ENCODE measurements at places on chromosomes 16 and 17.

DNA sequence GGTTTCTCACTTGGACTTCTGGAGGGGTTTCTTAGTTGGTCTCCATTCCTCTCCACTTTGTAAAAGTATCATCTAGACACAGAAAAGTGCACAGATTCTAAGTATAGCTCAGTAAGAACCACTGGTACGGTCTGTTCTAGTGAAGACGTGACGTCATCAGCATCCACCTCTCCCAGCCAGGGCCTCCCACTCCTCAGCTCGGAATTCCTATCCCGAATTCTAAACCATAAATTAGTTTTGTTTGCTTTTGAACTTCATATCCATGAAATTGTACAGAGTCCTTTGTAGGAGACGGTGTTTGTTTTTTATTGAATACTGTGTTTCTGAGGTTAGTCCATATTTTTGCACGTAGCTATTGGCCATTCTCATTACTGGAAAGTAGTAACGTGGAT is 25.5 kb downstream of the FOXK2 start:
- no peak for DNase-seq

GRCh38 chr17:65370669-65371131 is 190.7 kb downstream of the AXIN2 start:
- no peak for DNase-seq

- DNase-seq, result peak; percentile 12
These were observed 23.5 kb downstream of the NUP93 start for GRCh38 chr16:56753410-56753809.

- no peak for DNase-seq
These were observed 282.4 kb downstream of the ABCC12 start for GRCh38 chr16:47873434-47873833.

GRCh38 chr16:8763083-8763482 is 34.4 kb downstream of the TMEM186 start:
- DNase-seq, result no peak

DNA sequence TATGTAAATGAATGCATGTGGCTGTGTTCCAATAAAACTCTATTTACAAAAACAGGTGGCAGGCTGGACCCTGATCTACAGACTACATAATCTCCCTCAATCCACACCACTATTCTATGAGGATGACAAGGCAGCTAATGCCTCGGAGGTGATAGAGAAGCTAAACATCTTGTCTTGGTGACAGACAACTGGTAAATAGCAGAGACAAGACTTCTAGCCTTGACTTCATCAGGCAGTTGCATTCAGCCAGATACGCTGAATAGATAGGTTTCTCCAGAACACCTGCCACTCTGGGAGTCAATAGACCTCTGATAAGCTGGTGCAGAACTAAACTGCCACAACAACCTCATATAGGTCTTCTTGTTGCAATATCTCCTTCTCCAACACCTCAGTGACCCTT is 3.3 kb downstream of the ATPAF2 start:
- no peak for DNase-seq

GRCh38 chr17:51046046-51046445 is 74.6 kb downstream of the SPAG9 start:
- no peak for DNase-seq

GRCh38 chr17:36183001-36183971 is 6.8 kb upstream of the TBC1D3B start:
- no peak for DNase-seq

DNA sequence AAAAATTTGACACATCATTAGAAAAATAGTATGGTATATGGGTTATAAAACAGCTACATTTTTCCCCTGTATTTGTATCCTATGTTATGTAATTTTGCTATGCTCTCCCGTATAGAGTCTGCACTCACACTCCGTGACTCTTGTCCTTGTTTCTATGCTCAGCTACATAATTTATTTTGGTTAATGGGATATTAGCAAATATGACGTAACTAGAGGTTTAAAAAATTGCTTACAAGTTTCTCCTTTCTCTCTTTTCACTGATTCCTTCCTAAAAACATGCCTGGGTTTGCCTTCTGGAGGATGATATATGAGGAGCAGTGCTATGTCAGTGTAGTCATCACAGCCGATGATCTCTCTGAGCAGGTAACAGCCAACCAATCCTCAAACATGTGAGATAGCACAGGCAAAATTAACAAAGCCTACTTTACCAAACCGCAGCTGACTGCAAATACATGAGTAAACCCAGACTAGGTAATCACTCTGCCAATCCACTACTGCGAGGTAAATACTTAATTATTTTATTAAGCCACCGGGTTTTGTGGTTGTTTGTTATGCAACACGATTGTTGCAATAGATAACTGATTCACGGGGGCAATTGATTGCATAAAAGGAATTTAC is 126.9 kb downstream of the KIF2B start:
- no peak for DNase-seq

DNA sequence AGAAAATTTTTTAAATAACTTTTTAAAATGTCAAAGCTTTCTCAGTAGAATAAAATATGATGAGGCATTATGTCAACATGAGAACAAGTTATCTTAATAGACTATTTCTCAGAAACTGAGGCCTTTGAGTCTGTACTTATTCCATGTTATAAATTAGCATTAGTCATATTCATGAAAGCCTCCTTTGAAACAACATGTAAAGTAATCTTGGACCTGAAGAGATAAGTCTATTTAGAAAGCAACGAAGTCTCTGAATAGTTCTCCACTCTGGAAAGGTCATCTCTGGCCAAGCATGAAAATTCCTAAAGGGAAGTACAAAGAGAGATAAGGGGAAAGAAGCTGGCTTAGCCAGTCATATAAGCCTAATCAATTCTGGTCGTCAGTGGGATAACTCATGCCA is 150.8 kb downstream of the CYB561 start:
- DNase-seq, result no peak

GRCh38 chr16:66616592-66616991 is 12.1 kb downstream of the CMTM3 start:
- DNase-seq, result no peak

DNA sequence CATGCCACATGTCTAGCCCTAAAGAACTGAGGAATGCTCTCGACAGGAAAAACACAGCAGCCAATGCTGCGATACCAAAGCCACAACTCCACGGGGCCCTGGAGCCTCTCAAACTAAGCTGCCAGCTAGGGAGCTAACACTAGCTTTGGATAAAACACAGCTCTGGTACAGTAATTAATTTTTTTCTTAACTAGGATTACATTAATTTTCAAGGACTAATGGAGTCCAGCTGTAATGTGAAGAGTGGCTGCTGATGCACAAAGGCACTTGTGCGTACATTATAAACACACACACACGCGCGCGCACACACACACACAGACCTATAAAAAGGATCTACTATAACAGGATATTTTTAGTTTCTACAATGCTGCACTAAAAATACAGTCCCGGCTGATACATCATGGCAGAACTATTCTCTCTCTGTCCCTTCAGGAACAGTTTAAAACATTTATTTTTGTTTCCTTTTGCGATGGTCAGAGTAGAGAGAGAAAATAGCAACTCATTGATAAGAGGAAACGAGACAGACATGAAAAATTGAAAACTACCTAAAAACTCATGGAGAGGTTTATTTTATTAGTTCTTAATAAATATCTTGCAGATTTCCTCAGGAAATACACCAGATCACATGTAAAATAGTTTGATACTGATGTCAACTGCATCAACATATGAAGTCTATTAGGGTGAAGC is 88.5 kb downstream of the SMG6 start:
- DNase-seq, result no peak

- DNase-seq, result no peak
These were observed 19.9 kb downstream of the PGS1 start for GRCh38 chr17:78398390-78398789.

- DNase-seq, result no peak
These were observed 6.7 kb upstream of the HIGD1B start for GRCh38 chr17:44840936-44841335.

GRCh38 chr16:83653785-83654184 is 154.0 kb upstream of the HSBP1 start:
- peak; percentile 62 for DNase-seq

DNA sequence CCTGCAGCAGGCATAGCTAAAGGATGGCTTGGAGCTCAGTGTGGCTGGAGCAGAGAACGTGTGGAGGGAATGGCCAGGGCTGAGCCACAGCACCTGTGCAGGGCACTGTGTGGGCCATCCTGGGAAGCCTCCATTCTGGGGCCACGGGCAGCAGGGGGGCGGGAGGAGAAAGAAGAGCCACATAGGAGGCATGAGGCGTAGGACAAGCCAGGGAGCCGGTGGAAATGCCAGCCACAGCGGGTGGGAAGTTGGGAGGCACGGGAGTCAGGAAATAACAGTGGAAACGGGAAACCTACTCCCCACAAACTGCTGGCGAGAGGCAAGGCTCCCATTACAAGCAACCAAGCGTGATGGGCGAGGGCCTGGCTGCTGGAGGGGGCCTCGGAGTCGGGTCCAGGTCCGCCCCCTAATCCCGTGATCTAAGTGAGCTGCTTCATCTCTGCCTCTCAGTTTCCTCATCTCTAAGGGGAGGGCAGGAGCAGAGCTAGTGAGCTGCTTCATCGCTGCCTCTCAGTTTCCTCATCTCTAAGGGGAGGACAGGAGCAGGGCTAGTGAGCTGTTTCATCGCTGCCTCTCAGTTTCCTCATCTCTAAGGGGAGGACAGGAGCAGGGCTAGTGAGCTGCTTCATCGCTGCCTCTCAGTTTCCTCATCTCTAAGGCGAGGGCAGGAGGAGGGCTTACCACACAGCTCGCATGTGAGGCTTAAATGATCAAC is 104.9 kb downstream of the ADCY9 start:
- no peak for DNase-seq

DNA sequence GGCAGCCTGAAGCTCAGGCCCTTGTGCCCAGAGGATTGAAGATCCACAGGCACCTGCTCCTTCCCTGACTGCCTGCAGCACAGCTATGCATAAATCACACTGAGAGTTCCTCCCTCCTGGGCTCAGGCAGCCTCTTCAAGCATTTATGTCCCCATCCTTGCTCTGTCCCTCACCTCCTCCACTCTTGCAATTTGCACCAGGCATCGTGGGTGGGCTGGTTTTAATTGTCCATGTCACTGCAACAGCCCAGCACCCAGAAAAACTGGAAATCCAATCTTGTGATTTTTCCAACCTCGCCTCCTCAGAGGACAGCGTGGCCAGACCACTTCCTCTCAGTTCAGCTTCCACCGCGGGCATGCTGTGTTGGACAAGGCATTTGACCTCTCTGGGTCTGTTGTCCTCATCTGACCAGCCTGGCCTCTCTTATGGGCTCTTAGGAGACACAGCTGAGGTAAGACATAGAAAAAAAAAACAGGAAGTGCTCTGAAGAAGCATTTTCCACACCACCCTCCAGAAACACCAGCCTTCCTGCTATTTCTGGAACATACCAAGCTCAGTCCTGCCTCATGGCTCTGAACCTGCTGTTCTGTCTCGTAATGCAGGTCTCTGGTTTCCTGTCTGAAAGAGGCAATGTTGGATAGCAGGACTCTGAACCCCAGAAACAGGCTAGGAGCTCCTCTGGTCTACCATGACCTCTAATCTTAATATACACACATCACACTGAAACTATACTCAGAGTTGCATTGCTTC is 8.3 kb downstream of the TMEM114 start:
- no peak for DNase-seq

DNA sequence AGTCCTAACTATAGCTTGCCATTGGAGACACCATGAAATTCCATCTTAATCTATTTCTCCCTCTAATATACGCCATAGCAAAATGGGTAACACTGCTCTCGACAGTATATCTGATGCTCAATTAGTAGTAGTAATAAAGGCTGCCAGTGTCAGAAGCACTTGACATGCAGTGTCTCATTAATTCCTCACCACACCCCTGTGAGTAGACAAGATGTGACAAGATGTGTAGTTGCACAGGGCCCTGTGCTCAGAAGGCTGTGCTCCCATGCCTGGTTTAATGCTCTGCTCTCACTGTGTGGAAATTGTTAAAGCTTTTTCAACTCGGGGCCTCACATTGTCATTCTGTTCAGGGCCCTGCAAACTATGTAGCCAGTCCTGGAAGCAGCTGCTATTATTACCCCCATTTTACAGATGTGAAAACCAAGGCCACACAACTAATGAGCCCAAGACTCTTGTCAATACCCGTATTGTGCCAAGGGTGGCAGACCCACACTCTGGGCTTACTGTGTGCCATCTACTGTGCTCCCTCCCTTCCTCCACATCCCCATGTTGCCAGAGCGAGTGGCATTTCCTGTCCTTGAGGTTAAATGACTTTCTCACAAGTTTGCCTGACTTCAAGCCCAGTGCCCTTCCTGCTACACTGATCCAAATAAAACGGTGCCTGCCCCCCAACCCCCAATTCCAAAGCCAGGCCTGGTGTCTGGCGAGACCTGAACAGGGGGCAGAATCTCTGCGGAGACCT is 287.3 kb upstream of the CCL2 start:
- no peak for DNase-seq

DNA sequence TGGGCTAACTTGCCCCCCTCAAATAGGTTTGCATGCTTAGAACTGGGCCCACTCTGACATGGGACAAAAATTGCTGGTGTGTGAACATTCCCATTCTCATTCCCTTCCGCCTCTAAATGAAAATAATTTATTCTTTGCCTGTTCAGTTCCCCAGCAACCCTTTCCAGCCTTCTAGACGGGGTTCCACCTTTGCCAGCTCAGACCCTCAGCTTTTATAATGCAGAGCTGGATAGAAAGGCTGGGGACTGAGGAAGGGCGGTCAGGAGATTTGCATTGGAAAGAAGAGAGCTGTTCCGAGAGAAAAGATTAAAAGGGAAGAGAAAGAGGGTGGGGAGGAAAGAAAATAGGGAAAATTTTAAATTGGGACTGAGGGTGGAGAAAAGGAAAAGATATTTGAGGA is 151.1 kb upstream of the WSCD1 start:
- no peak for DNase-seq

- DNase-seq, result no peak
These were observed 166.2 kb upstream of the RPL38 start for GRCh38 chr17:74037320-74037719.

DNA sequence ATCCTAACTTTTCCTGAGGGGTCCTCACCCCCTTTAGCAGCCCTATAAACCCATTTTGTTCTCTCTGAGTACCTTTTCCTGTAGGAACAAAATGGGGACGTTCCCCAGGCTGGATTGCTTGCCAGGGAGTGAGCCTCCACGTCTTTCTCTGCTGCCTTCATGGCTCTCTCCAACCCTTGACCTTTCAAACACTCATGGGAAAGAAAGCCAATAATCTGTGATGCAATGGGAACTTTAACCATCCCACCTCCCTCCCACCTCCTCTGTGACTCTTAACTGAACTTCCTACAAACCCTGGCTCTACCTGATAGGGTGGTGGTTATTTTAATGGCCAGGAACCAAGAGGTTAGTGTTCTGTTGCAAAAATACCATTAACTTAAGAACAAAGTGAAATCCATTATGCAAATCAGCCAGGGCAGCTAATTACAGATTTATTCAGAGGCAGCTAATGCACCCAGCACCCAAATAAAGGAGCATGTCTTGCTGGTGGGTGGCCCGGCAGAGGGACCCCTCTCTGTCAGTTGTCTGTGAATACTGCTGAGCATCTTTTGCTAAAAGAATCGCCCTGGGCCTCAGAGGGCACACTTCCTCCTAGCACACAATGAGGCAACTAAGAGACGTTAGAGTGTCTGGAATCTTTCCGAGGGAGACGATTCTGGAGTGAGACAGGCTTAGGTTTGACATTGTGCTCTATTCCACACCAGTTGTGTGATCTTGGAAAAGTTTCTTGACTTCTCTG is 3.0 kb downstream of the PIPOX start:
- no peak for DNase-seq

Data from HS-27A (cell line).